ENCODE measurements at places on chromosomes 13 and 19.
A peak's percentile ranks its signal among the peaks of the same experiment; 100 is the strongest.

- H3K27me3 ChIP-seq, result peaks cover 6% of the 10 kb centered on the region
- H3K4me3 ChIP-seq, result no peak overlapping the region
- no peak for DNase-seq
- H3K4me1 ChIP-seq, result no peaks in the 10 kb centered on the region
- no peaks in the 10 kb centered on the region for H3K36me3 ChIP-seq
- no peak overlapping the region for H3K27ac ChIP-seq
Measured at GRCh38 chr13:111652676-111653075, 332.2 kb downstream of the TEX29 start.

- H3K4me3 ChIP-seq, result no peak overlapping the region
- no peak overlapping the region for H3K27ac ChIP-seq
- no peaks in the 10 kb centered on the region for H3K27me3 ChIP-seq
- no peak for DNase-seq
Measured at GRCh38 chr13:21069561-21070004, 8.2 kb upstream of the LATS2 start.

DNA sequence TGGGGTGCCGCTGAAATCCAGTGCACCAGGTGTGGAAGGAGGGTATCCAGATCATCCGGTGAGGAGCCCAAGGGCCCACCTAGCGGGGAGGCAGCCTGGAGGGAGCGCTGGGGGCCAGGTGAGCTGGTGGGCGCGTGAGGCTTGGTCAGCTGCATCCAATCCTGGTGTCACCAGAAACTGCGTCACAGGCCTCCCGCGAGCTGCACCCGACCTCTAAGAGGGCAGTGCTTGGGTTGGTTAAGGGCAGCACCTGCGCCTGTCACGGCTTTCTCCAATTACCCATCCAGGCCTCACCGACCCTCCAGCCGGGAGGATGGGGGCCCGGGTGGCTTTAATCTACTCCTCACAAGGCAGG lies 284 bp downstream of the RNF17 start:
- no peaks in the 10 kb centered on the region for H3K4me1 ChIP-seq
- peaks cover 3% of the 10 kb centered on the region for H3K27me3 ChIP-seq
- no peak for DNase-seq
- H3K4me3 ChIP-seq, result no peak overlapping the region

- no peaks in the 10 kb centered on the region for H3K4me1 ChIP-seq
- H3K27me3 ChIP-seq, result peaks cover under 1% of the 10 kb centered on the region
- H3K4me3 ChIP-seq, result no peak overlapping the region
- no peak overlapping the region for H3K27ac ChIP-seq
- DNase-seq, result no peak
Measured at GRCh38 chr13:79566118-79566517, 85.2 kb downstream of the NDFIP2 start.

DNA sequence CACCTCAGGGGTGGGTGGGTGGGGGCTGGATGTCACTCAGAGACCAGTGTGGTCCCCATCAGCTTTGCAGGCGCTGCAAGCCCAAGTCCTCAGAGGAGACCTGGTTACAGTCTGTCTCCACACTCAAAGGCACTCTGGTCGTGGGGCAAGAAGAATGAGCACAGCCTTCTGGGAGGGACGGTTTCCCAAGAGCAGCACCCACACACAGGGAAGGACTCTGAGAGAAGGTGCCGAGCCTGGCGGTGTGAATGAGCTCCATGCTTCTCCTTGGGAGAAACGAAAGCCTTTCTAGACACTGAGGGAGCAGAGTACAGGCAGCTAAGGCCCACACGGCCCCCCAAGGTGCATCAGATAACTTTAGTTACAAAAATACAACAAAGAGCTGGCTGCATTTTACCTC lies 473.6 kb downstream of the FOXO1 start:
- no peak overlapping the region for H3K27ac ChIP-seq
- DNase-seq, result no peak
- H3K4me3 ChIP-seq, result no peak overlapping the region
- no peaks in the 10 kb centered on the region for H3K27me3 ChIP-seq
- H3K4me1 ChIP-seq, result peaks cover 44% of the 10 kb centered on the region

DNA sequence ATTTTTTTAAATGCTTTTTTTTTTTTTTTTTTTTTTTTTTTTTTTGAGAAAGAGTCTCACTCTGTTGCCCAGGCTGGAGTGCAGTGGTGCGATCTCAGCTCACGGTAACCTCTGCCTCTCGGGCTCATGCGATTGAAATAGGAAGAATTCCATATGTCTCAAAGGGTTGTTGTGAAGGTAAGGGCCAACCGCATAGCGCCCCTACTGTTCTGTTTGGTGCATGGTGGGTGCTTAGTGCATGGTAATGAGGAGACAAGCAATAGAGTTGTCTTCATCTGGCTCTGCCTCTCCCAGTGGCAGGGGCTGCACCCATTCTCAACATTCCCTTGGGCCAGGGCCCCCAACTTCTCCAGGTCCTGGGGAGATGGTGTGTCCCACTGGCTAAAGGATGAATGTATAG lies 68.7 kb downstream of the RASL11A start:
- no peak overlapping the region for H3K27ac ChIP-seq
- no peak overlapping the region for H3K4me3 ChIP-seq
- H3K27me3 ChIP-seq, result peaks cover 37% of the 10 kb centered on the region
- peak; percentile 29 for DNase-seq

GRCh38 chr13:65540175-65540574 lies 1690.0 kb downstream of the PCDH9 start:
- no peak for DNase-seq
- no peaks in the 10 kb centered on the region for H3K27me3 ChIP-seq
- H3K4me1 ChIP-seq, result no peaks in the 10 kb centered on the region
- H3K4me3 ChIP-seq, result no peak overlapping the region

DNA sequence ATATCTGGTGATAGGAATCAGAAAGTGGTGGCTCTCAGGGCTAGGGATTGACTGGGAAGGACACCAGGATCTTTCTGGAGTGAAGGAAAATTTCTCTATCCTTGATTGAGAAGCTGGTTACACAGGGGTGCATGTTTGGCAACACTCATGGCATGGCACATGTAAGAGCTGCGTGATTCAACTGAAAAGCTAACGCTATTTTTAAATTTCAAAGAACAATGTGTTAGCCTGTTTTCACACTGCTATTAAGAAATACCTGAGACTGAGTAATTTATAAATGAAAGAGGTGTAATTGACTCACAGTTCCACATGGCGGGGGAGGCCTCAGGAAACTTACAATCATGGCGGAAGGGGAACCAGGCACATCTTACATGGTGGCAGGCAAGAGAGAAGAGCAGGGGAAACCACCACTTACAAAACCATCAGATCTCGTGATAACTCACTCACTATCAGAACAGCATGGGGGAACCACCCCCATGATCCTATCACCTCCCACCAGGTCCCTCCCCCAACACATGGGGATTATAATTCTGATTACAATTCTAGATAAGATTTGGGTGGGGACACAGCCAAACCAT lies 7.4 kb downstream of the SIGLEC8 start:
- no peak overlapping the region for H3K4me3 ChIP-seq
- peaks cover 6% of the 10 kb centered on the region for H3K4me1 ChIP-seq
- no peaks in the 10 kb centered on the region for H3K36me3 ChIP-seq
- DNase-seq, result no peak
- H3K27me3 ChIP-seq, result peaks cover 15% of the 10 kb centered on the region
- no peak overlapping the region for H3K27ac ChIP-seq

DNA sequence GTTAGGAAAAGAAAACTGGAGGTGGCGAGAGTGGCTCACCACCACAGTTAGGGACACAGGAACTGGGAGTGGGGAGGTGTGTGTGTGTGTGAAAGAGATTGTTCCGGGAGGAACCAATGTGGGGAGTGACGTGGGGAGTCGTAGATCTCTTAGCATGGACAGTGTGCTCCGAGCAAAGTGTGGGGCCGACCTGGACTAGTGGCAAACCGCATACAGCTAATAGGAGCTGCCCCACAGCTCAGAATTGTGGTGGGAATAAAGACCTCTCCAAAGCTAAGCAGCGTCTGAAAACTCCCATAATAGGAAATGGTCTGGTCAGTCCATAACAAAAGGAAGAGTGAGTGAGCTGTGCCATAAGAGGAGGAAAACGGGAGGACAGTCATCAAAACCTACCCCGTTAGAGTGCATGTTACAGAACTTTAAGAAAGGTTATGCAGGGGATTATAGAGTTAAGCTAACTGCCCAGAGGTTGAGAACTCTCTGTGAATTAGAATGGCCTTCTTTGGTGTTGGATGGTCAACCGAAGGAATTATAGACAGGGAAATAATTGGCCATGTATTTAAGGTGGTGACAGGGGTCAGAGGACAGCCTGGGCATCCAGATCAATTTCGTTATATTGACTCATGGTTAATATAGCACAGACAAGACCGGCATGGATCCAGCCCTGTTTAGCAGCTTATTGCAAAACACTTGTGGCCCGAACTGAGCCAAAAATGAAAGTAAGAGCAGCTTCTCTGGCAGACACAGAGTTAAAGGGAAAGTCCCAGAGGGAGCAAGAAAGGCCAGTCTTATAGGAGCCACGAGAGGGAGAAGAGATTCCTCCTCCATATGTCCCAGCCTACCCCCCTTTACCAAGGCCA lies 8.9 kb upstream of the SLC15A1 start:
- no peaks in the 10 kb centered on the region for H3K36me3 ChIP-seq
- H3K4me3 ChIP-seq, result no peak overlapping the region
- no peak overlapping the region for H3K27ac ChIP-seq
- no peaks in the 10 kb centered on the region for H3K27me3 ChIP-seq
- H3K4me1 ChIP-seq, result no peaks in the 10 kb centered on the region
- no peak for DNase-seq

DNA sequence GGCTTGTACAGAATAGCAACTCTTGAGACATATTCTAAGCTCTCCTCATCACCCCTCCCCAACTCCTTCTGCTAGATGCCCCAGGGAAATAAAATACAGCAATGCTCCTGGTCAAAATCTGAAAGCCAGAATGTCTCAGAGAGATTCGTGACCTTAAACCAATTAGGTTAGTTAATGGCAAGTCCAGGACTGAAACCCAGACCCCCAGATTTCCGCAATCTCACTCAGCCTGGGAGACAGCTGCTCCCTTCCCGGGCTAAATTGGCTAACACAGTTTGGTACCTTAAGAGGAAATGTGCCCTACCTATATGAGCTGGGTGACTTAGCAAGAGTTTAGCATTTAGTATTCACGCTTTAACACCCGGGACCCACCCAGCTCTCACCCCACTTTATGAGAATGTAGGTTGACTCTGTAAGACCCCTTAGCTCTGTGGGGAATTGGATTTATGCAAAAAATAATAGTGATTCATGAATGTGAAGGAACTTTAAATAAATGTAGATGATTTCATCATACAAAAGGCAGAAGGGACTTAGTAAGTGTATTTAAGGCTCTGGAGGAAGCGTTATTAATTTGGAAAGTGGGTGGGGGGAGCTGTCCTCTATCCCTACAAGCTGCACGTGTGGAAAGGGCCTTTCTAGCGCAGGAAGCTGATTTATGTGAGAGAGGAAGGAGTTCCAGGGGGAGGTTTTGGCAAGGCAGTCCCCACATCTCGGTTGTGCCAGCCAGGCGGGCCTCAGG lies 1.1 kb downstream of the DLEU7 start:
- H3K36me3 ChIP-seq, result no peaks in the 10 kb centered on the region
- no peak overlapping the region for H3K27ac ChIP-seq
- peaks cover 14% of the 10 kb centered on the region for H3K27me3 ChIP-seq
- DNase-seq, result no peak
- H3K4me3 ChIP-seq, result peak overlapping the region; percentile 69

DNA sequence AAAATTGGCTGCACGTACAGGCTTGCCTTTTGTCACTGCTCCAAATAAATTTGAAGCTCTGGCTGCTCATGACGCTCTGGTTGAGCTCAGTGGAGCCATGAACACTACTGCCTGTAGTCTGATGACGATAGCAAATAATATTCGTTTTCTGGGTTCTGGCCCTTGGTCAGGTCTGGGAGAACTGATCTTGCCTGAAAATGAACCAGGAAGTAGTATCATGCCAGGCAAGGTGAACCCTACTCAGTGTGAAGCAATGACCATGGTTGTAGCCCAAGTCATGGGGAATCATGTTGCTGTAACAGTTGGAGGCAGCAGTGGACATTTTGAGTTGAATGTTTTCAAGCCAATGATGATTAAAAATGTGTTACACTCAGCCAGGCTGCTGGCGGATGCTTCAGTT lies 16.1 kb upstream of the AKAP11 start:
- no peaks in the 10 kb centered on the region for H3K27me3 ChIP-seq
- no peaks in the 10 kb centered on the region for H3K4me1 ChIP-seq
- no peak for DNase-seq
- no peak overlapping the region for H3K4me3 ChIP-seq

DNA sequence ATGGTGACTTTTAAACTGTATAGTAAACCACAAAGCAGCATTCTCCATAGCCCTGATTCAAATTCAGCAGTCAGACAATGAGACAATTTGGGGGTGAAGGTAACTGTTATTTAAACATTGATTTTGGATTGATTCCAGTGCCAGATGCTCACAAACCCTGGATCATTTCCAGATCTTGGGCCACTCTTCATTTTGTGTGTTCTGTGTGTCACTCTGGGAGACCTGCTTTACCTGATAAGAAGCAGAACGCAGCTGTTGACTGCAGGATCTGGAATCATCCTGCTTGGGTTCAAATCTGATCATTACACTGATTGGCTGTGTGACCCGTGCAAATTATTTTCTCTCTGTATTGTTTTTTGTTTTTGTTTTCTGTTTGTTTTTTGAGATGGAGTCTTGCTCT lies 4.0 kb upstream of the PCDH8 start:
- DNase-seq, result no peak
- no peaks in the 10 kb centered on the region for H3K4me1 ChIP-seq
- H3K27ac ChIP-seq, result no peak overlapping the region

DNA sequence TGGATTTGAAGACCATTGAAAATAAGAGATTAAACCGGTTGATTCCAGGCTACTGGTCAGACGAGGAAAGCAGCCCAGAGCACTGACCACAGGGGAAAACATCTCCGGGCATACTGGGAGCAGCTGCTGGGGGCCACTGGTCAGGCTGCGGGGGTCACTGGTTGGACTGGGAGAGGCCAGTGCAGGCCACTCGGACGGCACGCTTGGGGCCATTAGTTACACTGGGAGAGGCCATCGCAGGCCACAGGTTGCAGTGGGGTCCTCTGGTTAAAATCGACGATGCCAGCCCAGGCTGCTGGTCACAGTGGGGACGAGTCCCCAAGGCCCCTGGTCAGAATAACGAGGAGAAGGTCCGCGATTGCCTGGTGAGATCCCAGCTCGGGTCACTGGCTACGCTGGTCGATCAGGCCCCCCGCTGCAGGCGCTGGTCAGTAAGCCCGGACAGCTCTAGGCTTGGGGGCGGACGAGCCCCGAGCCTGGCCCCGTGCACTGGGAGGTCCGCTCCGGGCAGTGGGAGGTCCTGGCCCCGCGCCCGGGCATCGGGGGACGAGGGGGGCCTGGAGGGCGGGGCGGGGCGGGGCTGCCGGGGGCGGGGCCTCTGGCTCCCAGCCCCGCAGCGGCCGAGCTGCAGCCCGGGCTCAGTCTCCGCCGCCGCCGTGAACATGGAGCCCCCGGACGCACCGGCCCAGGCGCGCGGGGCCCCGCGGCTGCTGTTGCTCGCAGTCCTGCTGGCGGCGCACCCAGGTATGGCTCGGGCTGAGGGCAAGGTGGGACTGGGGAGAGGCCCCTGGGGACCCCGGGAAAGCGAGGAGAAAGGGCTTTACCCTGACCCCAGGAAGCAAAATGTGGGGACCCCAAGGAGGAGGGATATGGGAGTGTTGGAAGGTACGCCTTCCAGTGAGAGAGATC lies at the start of gene BCAM:
BCAM (plus strand) TSS at position 641 of the 909 bp plus-strand sequence; CDS start at position 663, 22 bp downstream.
- no peaks in the 10 kb centered on the region for H3K36me3 ChIP-seq
- no peak within 1 kb of the TSS for H3K27ac ChIP-seq
- peaks cover 12% of the 10 kb centered on the region for H3K4me1 ChIP-seq
- no peak within 1 kb of the TSS for H3K4me3 ChIP-seq
- no peak for DNase-seq
- peaks cover 56% of the 10 kb centered on the region for H3K27me3 ChIP-seq

GRCh38 chr19:32168606-32169005 lies 176.8 kb upstream of the ZNF507 start:
- H3K27me3 ChIP-seq, result no peaks in the 10 kb centered on the region
- H3K36me3 ChIP-seq, result no peaks in the 10 kb centered on the region
- H3K27ac ChIP-seq, result no peak overlapping the region
- no peak overlapping the region for H3K4me3 ChIP-seq
- DNase-seq, result no peak

Measured in T-cell (primary cell).